ENCODE measurements at places on chromosomes 6 and 20.

DNA sequence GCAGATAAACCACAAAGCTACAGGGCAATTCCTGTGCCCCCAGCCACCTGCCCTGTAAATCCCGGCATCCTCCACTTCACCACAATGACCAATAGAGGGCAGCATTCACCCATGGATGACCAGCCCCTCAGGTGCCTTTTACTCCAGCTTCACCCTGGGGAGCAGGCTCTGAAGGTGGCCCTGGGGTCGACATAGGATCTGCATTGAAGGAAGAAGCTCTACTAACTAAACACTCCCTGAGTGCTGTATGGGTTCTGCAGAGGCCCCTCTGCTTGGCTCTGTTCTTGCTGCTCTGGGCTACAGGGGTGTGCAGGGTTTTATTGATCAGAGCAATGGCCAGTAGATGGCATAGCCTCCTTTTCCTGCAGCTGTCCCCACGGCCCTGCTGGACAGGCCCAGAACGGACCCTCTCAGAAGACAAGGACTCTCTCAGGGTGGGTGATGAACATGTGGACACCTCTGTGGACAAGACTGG is 20.3 kb downstream of the CST4 start:
- DNase-seq, result no peak

DNA sequence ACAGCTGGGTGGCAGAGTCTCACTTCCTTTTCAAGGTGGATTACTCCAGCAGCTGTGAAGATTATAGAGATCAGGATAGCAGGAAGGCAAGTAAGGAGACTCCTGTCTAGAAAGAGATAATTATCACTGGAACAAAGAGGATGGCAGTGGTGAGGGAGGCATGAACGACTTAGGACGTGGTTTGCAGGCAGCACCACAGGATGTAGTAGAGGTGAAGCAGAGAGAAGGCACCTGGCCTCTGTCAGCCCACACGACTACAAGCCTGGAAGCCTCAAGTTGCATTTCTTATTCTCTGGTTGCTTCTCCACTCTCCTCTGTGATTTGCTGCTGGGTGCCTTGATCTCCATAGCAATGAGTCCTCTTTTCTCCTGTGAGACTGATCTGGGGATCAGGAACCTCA is 62.7 kb downstream of the TSHZ2 start:
- no peak for DNase-seq

- no peak for DNase-seq
Observed at GRCh38 chr6:82066196-82066595, 181.3 kb downstream of the IBTK start.

DNA sequence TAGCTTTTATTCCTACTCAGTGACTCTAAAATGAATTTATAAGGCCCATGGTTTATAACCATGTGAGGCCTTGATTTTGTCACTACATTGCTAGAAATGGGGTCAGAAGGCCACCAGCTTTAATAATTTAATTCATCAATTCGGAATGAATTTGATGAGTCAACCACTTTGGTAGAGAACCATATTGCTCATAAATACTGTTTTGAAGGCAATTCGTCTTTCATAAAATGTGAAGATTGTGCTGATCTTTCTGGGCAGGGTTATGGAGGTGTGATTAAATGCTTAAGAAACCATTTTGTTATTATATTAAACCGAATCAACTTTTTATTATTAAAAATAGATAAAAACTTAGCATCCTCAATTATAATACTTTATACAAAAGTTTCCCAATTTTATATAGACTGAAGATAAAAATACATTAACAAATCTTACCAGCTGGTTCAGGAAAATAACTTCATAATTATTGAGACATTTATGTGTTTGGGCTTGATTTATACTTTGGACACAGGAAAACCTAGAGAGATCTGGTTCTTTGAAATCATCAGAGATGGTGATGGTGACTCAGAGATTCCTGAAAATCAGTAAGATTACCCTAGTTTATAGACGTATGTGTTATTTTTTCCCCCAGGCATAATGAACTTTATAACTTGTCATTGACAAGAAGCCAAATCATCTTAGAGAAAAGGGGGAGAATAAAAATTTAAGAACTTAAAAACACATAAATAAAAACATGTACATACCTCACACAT is 10.6 kb downstream of the HCRTR2 start:
- no peak for DNase-seq

DNA sequence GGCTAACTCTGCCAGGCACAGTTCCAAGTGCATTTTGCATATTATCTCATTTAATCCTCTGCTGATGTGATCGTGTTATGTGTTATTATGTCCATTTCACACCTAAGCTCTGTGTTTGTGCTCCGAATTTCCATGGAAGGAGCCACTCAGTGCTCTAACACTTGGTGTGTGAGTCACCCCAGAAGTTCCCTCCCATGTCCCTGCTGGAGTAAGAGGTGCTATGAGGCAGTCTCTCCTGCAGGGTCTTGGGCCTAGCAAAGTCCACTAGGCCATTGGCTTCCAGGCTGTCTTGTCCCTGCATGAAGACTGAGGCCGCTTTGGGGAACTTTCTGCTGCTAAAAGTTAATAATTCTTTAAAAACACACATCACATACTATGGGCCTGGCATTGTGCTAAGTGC is 405.9 kb upstream of the SULF2 start:
- DNase-seq, result peak; percentile 10

DNA sequence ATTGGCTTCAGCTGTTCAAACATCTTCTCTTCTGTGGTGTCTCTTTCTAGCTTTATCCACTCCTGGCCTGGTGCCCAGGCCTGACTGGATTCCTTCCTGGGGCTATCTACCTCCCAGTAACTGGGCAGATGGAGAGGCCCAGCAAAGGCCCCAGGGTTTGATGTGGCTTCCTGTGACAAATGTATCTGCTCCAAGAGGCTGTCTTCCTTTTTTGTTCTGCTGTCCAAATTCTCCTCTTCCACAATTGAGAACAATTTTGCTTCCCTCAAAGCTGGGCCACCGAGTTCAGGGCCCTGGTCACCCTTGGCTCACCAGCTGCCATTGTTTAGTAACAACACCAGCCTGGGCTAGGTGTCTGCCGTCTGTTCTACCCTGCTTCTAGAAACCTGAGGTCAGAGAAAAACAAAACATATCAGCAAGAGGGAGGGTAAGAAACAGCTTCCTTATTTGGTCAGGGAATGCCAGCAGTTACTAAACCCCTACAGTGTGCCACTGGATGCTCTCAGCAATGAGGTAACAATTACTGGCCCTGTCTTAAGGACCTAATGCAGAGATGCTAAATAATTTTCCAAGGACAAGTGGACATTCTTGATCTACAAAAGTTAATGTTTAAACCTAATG is 3.9 kb downstream of the ZFP57 start:
- DNase-seq, result no peak

DNA sequence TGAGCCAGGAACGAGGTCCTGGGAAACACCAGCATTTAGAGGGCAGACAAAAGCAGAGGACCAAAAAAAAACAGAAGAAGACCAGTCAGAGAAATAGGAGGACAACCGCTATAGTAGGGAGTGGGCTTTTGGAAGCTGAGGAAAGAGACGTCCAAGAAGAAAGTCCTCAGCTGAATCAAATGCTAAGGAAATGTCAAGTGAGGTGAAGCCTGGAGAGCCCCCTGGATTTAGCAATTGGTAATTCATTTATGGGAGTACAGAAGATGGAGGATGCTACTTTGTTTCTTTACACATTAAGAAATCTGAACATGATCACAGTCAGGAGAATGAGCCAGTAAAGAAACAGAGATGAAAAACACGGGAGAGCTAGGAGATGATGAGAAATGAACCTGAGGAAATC is 41.1 kb downstream of the LRP11 start:
- no peak for DNase-seq

DNA sequence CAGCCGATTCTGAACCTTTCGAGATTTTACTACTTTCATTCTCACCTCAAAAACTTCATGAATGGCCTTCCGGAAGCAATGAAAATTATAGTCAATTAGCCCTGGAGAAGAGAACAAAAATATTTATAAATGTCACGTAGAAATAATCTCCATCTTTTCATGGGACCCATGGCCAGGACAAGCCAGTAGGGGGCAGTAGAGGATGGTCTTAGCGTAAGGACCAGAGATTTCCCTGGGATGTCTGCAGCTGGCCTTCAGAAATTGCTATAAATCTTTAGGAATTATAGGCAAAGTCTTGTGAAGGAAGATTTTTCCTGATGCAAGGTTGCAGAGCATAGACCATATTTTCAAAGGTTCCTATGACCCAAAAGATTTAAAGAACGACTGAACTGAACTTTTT is 15.6 kb upstream of the UBE2J1 start:
- no peak for DNase-seq

DNA sequence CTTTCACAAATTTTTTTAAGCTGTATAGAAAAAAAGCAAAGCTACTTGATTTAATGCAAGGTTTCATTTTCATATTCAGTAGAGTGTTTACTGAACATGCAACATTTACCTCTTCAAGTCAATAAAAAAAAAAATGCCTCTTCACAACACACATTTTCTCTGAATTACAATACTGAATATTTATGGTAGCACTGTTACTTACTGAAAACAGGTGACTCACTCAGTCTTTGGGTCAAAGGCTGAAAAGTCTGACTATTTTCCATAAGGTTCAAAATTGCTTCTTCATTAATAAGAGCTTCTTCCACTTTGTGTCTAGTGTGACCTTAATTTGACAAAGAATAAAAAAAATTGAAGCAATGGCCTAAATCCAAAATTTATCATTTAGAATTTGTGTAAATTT is 101.9 kb downstream of the REV3L start:
- DNase-seq, result no peak

DNA sequence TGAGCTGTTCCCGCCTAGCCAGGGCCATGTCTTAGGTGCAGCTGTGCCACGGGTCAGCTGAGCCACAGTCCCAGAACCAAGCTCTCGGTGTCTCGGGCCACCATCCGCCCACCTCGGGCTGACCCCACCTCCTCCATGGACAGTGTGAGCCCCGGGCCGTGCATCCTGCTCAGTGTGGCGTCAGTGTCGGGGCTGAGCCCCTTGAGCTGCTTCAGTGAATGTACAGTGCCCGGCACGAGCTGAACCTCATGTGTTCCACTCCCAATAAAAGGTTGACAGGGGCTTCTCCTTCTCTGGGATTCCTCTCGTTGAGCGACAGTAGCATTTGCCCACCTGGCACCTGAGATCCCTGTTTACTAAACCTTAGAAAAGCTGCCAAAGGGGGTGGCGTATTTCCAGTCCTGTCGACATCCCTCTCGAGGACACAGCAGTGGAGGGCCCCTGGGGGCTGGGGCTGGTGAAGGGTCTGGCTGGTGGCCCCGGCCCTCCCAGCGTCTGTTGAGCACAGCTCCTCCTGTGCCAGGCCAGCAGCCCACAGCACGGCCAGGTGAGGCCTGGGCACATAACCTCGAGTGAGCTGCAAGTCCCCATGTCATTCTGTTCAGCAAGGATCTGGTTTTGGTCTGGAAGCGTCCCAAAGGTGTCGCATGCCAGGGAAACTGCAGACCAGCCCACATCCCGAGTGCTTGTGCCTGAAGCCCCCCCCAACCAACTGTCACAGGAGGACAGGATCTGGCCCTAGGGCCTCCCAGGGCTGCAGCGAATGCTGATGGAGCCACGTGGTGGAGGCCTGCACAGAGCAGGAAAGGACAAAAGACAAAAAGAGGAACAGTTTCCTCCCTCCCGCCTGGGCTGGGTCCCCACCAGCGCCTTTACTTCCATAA is 21.2 kb upstream of the PYGB start:
- DNase-seq, result peak; percentile 83

DNA sequence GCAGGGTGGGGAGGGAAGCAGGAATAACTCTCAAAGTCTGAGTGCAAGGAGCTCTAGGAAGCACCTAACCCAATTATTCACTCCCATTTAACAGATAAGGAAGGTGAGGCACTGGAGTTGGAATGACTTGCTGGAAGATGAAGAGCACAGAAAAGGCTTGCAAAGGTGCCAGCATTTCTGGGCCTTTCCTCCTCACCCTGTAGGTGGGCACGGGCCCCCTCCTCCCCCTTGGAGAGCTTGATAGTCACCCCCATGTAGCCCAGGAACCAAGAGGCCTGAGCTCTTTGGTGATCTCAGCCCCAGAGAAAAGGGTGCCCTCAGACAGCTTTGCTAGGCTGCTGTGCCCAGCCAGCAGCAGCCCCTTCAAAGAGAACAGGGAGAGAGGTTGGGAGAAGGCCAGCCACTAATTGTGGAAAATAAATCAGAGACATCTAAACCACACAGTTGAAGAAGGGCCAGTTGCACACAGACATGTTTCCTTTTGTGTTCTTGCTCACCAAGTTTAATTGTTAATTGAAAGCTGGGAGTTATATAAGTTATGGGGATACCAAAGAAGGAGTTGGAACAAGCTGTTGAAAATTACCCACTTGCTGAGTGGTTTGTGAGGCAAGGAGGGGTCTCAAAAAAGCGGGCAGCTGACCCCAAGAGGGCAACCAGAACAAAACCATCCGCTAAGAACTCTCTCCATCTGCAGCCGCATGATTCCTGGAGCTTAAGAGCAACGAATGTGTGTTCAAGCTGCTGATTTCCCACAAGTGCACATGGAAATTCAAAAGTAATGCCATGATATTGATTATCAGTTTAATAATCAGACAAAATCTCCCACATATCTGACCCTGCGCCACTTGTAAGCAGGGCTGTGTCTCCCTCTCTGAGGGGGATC is 77.0 kb downstream of the MRPL14 start:
- no peak for DNase-seq

DNA sequence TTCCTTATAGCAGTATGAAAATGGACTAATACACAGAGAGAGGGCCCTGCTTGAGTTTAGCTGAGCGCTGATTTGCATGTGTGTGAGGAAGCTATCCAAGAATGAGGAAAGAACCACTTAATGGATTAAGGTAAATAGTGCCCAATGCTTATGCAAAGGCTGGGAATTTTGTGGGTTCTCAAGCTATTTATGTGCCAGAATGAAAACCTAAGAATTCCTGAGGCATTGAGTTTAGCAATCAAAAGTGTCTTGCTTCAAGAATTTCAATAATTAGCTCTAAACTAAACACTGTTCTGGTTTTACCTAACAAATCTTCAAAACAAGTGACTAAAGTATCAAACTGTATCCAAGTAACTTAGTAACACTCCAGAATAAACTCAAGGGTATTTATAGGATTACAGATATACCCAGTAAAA is 7.0 kb upstream of the OR14J1 start:
- DNase-seq, result no peak

DNA sequence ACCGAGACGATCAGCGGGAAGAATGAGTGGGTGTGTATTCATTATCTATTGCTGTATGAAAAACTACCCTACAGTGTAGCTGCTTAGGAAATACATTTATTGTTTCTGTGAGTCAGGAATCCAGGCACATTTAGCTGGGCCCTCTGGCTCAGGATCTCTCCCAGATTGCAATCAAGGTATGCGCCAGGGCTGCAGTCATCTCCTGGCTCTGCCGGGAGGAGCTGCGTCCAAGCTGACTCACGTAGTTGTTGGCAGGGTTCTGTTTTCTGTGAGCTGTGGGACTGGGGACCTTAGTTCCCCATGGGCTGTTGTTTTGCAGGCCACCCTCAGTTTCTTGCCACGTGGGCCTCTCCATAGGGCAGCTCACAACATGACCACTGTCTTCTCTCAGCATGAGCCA is 68.2 kb upstream of the FUCA2 start:
- DNase-seq, result peak; percentile 88
